ENCODE measurements at places on chromosomes 1 and 21. TPM values are rescaled to one million over a fixed set of nuclear protein-coding genes. Genes with fewer than 3 reads are reported as not detected.

The TNFRSF1B gene
- total RNA-seq, result 0.25 TPM

The S100A14 gene
- total RNA-seq, result not detected

The LEFTY2 gene
- total RNA-seq, result not detected

The TINAGL1 gene
- 4.7 TPM for total RNA-seq

The PRKAA2 gene
- total RNA-seq, result 0.76 TPM

The RAB13 gene
- total RNA-seq, result 33.1 TPM

The OLFML3 gene
- total RNA-seq, result 156 TPM

Measured in GM23248 (cell line).